IPS-NIHi11 (cell line): ENCODE measurements at places on chromosomes 11 and 22.
A peak's percentile ranks its signal among the peaks of the same experiment; 100 is the strongest.

DNA sequence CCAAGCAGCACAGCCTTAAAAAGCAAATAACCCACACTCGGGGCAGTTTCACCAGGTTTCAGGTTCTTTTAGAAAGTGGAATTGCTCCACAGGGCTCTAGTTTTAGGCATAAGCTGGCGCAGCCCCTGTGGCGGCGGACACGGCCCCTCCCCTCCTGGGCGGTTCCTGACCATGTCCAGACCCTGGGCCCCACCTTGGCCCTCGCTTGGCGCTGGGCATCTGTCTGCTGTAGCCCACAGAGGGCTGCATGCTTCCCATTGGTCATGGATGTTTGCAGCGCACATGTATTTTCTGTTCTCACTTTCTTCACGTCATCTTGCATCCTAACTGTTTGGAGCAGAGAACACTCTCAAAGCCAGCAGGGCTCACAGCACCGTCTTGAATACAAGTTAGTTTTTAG is 244.3 kb downstream of the BRD1 start:
- DNase-seq, result no peak

DNA sequence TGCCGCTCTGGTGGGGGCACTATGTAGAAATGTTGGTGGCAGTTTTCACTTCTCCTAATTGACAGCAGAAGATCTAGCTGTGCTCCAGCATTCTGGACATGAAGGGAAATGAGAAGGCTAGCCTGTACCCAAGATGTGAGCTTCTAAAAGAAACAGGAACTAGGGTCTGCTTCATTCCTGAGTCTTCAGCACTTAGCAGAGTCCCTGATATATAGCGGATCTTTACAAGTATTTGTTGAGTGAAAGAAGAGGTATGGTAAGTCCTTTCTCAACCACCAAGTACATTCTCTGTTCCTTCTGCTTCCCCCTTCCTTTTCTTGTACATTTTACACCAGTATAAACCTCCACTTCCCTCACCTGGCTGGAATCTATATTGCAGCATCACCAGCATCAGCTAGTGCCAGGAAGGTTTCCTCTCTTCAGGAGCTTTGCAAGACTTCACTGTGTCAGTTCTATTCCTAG is 408.3 kb upstream of the CADM1 start:
- DNase-seq, result peak; percentile 48

DNA sequence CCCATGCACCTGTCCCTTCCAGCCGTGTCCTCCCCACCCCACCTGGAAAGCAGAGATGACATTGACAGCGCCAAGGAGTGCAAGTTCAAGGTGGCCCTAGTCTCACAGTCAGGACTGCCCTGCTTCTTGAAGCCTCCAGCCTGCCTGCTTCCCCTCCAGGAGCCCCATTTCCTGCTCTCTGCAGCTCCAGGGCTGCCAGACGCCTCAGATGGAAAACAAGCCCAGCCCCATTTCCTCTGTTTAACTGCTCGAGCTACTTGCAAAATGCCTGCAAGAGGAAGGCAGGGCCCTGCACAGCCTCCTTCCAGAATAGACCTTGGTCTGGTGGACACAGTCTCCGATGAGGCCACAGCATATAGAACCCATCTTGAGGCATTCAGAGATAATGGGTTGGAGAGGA is 5.0 kb upstream of the DGKZ start:
- DNase-seq, result no peak

- DNase-seq, result no peak
Measured at GRCh38 chr11:134583397-134583990, 171.5 kb upstream of the B3GAT1 start.

GRCh38 chr22:43182726-43183125 is 4.2 kb downstream of the TTLL12 start:
- DNase-seq, result no peak

- DNase-seq, result no peak
Measured at GRCh38 chr22:33002035-33002434, 56.1 kb downstream of the SYN3 start.

DNA sequence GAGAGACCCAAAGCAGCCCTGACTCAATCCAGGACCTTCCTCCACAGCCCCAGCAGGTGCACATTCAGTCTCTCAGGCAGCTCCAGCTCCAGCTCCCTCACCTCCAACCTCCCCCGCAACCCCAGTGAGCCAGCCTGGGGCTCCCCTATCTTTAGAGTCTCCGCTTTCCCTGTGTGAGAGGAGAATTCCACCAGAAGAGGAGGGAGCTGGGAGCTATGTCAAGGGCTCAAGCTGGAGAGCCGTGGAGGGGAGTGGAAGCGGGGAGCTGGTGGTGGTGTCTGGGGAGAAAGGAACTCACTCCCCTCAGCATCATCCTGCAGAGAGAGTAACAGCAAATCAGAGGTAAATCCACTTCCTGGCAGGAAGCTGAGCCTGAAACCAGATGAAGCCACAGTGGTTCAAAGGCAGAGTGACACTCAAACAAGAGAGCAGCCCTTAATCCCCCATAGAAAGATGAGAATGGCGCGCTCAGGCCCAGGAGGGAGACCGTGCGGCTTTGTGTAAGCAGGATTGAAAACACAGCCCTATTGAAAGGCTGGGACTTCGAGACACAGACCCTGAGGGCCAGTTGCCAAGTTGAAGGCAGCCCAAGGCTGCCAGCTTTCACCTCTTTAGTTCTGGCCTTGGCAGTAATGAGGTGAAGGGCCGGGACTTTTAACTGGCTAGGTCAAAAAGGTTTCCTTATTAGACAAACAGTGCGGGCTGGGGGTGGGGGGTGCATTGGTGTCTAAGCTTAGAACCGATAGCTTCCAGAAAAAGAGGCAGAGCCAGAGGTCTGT is 21.4 kb upstream of the CDON start:
- no peak for DNase-seq

DNA sequence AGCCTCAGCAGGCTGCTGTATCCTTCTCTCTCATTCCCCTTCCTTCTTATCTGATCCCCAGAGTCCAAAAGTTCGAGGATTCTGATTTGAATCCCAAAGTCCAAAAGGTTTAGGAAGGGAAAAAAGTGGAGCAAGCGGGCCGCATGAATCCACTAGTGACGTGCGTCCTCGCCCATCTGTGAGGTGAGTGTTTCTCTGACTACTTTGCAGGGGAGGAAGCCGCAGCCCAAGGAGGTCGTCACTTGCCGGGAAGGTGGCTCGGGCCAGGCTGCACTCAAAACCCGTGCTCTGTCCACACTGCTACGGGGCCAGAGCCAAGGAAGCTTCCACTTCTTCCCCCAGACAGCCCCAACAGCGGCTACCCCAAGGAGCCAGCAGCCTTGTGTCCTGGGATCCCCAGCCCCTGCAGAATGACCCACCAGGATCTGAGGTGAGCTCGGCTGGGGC is 16.3 kb downstream of the SLC25A18 start:
- no peak for DNase-seq

DNA sequence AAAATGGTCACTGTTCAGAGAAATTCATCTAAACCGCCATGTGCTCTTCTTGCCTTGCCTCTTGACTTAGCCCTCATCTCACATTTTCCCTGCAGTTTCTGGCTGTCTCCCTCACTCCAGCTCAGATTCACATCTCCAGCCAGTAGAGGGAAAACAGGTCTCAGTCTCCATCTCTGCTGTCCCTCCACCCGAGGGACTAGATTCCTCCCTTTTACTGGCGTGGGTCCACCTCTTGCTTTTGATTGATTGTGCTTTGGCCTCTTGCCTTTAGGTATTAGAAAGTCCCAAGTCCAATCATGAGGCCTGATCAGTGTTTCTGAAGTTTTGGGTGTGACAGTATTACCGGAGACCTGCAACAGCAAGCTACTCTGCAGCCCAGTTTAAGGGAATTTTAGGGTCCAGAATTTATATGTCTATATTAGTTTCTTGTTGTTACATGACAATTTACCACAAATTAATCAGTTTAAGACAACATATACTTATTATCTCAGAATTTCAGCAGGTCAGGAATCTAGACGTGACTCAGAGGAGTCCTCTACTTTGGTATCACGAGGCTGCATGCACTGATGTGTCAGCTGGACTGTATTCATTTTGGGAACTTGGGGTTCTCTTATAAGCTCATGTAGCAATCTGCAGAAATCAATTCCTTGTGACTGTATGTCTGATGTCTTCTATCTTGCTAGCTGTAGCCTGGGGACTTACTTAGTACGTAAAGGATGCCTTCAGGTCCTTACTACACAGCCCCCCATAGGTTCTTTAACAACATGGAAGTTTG is 805.2 kb upstream of the CCDC90B start:
- peak; percentile 7 for DNase-seq

DNA sequence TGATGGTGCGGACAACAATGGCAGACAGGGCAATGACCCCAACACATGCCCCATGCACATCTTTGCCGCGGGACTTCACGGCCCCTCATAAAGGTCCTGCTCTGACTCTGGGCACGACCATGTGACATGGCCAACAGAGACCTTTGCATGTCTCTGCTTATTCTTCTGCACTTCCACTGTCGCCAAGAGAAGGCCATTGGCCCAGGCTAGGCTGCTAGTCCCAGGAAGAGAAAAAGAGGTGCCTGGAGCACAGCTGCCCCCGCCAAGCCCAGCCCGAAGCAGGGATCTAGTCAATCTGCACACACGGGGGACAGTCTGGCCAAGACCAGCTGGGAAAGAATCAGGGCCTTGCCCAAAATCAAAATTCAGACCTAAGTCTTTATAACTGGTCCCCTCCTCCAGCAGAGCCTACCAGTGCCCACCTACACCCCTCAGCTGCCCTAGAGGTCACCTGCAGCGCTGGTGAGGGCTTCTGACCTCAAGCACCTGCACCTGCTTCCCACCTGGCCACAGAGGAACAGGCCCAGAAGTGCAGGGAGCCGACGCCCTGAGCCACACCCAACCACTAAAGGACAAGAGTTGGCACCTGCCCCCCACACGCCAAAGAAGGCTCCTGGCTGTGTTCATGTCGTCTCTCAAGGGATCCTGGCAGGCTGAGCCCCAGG is 8.1 kb downstream of the SULT4A1 start:
- DNase-seq, result no peak

GRCh38 chr11:122984186-122985011 is 2.8 kb upstream of the BSX start:
- no peak for DNase-seq

GRCh38 chr11:36034551-36035331 is 90.9 kb downstream of the LDLRAD3 start:
- DNase-seq, result no peak

DNA sequence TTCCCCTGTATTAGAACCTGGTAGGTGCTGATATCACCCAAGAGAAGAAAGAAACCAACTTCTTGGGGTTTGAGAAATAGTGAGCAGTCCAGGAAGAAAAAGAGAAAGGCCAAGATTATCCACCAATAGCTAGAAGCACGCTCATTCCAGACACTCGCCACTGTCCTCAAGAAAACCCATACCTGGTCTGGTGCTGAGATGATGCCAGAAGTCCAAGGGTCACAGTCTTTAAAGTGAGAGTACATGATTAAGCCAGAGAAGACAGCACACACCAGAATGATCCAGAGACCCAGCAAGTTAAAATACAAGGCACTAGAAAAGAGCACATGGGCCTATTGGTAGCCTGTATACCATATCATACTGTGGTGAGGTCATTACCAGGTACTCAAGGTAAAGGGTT is 23.6 kb downstream of the SLC5A12 start:
- DNase-seq, result no peak

DNA sequence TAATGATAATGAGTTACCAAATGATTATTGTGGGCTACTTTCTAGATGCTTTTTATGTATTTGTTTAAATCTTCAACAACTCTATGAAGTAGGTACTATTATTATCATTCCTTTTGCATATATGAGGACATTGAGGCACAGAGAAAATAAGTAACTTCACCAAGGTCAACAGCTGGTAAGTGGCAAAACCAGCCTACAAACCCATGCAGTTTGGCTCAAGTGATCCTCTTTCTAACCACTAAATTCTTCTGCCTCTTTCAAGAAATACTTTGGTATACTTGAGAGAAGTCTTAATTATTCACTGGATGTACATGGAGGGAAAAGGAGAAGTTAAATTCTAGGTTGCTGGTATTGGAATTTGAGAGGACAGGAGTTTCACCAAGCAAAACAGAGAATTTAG is 495.2 kb upstream of the CADM1 start:
- DNase-seq, result no peak

- DNase-seq, result no peak
Measured at GRCh38 chr11:66745356-66746235, 16.6 kb upstream of the SPTBN2 start.

- no peak for DNase-seq
Measured at GRCh38 chr11:36779791-36780190, 181.8 kb upstream of the RAG2 start.

DNA sequence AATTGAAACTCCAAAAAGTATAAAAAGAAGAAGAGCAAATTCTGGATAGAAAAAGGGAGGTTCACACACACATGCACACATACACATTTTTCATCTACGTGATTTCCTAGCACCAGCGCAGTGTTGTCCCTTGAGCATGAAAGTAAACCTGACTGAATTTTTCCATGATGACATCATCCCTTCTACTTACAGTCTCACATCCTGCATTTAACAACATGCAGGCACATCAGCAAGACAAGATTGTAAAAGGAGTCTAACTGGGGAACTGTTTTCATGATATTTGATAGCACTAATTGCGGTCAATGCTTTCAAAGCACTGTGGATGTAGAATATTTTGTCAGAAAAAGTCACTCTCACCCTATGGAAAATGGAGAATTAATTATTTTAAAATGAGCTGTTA is 36.6 kb downstream of the GAS2 start:
- peak; percentile 32 for DNase-seq

- DNase-seq, result no peak
Measured at GRCh38 chr11:13851691-13852090, 110.8 kb upstream of the SPON1 start.

- no peak for DNase-seq
Measured at GRCh38 chr11:35751664-35752061, 89.1 kb downstream of the TRIM44 start.

GRCh38 chr11:21485006-21485405 is 707.9 kb upstream of the ANO5 start:
- DNase-seq, result no peak

DNA sequence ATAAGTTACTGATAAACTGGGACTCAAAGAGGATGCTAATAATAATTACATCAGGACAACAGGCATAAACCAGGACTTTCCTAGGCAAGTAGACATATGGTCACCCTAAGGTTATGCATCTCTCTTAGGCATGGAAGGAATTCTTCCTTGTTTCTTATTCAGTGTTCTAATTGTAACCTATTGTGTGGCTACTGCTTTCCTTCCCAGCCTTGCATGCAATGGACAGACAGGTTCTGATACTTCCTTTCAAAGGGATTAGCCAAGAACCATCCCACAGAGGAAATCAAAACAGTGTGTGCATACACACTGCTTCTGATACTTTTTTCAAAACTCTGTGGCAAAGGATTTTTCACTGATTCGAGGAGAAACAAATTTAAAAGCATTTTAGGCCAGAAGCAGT is 48.3 kb downstream of the RRAS2 start:
- no peak for DNase-seq
